Activated naive CD4-positive, alpha-beta T cell treated with Interleukin-2 at 50 U/mL for 16 hours (primary cell): ENCODE measurements at places on chromosomes 2 and 18.
A peak's percentile ranks its signal among the peaks of the same experiment; 100 is the strongest.

DNA sequence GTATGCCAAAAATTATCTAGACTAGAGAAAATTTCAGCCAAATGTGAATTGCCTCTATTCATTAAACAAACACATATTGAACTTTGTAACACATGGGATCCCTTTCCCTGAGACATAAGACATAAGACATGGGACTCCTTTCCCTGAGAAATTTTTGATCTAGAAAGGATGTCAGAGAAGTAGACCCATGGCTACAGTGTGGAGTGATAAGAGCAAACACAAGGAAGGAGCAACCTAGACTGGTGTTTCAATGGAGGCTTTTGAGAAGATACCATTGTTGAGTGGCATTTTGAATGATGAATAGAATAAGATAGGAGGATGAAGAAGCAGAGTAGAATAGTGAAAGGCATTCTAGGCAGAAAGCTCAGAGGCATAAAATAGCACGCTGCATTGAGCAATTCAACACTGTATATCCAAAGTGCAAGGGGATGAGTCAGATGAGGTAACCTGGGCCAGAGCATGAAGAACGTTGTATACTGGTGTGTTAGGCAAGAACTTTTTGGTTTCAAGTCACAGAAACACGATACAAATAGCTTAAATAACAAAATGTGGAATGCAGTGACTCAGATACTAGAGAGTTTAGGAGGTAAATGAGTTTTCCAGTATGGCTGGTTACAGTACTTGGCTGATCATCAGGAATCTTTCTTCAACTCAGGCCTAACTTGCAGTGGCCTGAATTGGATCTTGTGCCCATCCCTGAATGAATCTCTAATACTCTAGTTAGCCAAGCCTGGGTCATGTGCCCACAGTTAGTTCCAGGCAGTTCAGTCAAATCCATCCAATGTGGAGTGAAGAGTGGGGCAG is 129.8 kb upstream of the TANK start:
- no peak for DNase-seq

DNA sequence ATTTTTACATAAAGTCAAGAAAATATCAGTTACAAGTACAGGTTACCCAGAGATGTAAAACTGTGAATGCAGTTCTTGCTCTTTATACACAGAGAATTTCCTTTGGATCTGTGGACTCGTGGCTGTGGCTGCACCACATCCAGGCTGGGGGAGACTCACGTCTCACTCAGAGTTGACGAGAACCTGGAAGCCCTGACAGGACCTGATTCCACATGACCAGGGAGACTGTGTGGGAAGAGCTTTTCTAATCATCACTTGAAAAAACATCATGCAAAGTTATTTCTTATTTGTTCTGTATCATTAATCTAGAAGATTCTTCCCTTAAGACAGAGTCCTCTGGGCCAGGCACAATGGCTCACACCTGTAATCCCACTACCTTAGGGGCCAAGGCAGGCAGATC is 1159.0 kb downstream of the RPIA start:
- no peak for DNase-seq

- no peak for DNase-seq
Observed at GRCh38 chr2:79580175-79580574, 67.3 kb downstream of the CTNNA2 start.

DNA sequence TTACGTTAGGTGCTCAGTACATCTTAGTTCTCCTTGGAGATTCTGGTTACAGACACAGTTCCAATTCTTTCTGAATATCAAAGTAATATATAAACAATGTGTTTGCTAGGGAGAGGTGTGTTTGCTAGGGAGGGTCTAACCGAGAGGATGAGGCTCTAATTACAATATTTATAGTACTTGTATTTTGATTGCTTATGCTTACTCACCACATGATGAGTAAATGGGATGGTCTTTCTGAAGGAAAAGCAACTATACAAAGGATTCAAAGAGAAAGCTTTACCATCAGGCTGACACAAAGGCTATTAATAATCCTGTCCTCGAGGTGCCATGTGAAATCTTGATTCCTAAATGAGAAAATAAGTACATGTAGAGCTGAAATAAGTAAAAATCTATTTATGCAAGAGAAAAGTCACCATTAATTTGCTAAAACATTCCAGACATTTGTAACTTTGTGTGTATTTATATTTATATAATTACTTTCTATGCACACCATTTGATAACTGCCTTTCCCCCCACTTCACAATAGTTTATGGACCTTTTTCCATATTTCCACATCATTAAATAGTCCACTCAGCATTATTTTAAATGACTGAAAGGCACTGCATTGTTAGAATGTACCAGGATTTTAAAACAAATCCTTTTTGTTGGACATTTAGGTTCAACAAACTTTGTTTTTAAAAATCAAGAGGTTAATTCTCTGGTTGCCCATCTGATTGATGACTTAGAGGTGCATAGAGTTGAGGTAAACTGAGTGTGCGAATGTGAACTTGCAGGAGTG is 94.5 kb upstream of the FN1 start:
- no peak for DNase-seq

DNA sequence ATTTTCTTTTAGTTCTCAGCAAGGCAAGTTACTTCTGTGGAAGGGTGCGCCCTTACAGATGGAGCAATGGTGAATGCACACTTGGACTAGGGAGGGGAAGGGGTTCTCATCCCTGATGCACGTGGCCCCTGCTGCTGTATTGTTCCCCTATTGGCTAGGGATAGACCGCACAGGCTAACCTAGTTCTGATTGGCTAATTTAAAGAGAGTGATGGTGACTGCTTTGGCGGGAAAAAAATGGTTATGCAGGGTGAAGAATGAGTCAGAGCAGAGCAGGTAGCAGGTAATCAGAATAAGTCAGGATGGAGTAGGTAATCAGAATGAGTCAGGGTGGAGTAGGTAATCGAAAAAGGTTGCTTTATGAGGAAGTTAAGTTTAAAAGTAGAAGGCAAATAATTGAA is 171.5 kb downstream of the MTCL1 start:
- DNase-seq = no peak

- no peak for DNase-seq
Observed at GRCh38 chr2:238742664-238743063, 105.2 kb upstream of the TWIST2 start.

DNA sequence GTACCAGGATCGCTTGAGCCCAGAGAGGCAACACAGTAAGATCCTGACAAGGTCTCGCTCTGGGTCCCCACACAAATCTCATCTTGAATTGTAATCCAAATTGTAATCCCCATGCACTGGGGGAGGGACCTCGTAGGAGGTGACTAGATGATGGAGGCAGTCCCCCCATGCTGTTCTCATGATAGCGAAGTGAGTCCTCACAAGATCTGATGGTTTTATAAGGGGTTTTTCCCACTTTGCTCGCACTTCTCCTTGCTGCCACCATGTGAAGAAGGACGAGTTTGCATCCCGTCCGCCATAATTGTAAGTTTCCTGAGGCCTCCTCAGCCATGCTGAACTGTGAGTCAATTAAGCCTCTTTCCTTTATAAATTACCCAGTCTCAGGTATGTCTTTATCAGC is 46.0 kb upstream of the SERTAD2 start:
- DNase-seq = peak; percentile 21

DNA sequence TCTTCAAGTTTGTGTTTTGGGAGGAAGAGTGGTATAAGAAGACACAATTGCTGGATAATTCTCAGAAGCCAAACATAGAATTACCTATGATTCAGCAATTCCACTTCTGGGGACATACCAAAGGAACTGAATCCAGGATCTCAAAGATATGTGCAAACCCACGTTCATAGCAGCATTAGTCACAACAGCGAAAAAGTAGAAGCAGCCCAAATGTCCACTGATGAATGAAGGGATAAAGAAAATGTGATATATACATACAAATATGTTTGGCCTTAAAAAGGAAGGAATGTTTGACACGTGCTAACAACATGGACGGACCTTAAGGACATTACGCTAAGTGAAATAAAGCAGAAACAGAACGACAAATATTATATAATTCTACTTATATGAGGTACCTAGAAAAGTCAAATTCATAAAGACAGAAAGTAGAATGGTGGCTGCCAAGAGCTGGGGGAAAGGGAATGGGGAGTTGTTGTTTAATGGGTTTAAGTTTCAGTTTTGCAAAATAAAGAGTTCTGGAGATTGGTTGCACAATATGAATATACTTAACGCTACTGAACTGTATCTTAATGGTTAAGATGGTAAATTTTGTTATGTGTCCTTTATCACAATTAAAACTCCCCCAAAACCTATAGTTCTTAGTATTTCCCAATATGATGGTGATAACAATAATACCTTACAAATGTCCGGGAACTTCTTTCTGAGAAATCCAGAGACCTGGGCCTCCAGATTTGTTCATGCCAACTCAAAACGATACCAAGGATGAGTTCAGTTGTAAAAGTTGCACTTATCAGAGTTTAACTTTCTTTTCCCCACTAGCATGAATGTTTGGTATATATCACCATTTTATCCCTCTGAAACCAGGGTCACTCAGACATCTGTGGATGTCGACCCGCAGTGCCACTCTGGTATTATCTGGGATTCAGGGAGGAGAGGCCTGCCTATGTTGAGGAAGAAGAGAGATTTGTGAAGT is 33.7 kb upstream of the WIPF1 start:
- no peak for DNase-seq

DNA sequence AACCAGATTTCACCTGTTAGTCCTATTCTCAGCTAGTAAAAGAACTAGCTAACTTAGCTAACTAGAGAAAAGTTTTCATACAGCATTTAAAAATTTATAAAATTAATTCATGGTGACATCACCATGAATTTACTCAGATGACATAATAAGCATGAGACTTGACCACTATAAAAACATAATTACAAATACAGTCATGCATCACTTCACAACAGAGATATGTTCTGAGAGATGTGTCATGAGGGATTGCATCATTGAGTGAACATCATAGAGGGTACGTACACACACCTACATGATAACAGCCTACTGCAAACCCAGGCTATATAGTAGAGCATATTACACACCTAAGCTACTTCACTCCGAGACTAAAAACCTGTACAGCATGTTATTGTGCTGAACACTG is 481.3 kb upstream of the CHAC2 start:
- no peak for DNase-seq

- DNase-seq = no peak
Observed at GRCh38 chr18:25538175-25538922, 186.4 kb upstream of the ZNF521 start.

- no peak for DNase-seq
Observed at GRCh38 chr2:236676136-236676873, 106.7 kb downstream of the ACKR3 start.

- DNase-seq = no peak
Observed at GRCh38 chr18:50356036-50356945, 18.6 kb upstream of the SKA1 start.

DNA sequence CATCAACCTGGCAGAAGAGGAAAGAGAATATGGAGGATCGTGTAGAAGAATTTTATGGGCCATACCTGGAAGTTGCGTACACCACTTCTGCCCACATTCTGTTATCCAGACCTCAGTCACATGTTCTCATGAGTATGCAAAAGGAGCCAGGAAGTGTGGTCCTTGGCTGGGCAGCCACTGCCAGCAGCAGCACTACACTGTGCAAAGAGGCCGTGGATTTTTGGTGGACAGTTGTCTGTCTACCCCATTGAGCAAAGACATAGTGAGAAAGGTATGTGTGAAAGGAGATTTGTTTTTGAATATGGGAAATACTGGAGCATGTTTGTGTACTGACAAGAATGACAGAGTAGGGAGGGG is 68.1 kb downstream of the SDC1 start:
- no peak for DNase-seq

- no peak for DNase-seq
Observed at GRCh38 chr2:196361606-196362326, 190.4 kb upstream of the STK17B start.

DNA sequence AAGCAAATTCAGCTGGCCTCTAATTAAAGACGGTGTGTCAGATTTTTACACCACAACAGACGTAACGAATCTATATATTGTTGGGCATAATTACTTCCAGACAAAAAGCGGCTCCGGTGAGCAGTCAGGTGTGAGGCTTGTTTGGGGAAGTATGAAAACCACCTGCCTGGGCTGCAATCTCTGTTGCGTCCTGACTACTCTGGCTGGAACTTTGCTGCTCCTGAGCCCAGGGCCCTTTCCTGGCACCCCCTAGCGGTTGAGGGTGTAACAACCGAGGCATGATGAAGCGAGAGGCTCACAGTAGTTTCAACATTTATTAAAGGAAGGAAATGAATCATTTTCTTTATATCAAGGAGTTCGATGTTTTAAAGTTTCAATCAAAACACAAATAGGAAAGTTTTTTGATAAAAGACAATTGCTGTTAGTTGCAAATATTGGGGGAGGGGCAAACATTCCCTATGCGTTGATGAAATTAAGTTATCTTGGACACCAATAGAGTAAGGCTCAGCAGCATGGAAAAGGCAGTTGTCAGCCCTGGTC is 10.6 kb upstream of the ITGB6 start:
- DNase-seq = peak; percentile 75

- DNase-seq = no peak
Observed at GRCh38 chr2:9754532-9754887, 88.8 kb upstream of the TAF1B start.

- DNase-seq = no peak
Observed at GRCh38 chr2:182509-183122, 81.2 kb downstream of the SH3YL1 start.

DNA sequence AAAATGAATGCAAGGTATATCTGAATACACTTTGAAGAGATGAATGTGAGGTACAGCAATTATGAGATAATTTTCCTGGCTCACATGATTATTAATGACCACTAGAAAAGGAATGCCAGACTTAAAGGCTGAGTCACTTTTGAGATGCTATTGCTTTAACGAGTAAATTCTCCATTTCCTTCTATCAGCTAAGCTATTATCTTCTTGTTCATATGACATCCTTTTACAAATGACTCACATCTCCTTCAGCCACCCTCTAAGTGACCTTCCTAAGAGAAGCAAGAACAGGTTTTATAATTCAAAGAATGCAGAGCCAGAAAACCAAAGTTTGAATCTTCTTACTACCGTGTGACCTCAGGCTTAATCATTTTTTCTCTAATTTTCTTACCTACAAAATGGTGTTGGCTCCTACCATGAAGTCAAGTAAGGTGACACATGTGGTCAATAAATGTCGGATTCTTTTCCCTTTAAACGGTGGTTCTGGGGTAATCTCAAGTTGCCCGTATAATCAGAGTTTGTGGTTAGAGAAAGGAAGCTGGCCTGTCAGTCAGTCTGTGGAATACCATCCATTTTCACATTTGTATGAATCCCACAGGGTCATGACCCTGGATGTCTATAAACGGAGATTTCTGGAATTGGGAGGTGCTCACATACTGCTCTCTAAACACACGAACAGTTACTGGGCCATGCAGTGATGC is 184.0 kb upstream of the PID1 start:
- DNase-seq = no peak
